ENCODE measurements at places on chromosomes 1 and 21.

DNA sequence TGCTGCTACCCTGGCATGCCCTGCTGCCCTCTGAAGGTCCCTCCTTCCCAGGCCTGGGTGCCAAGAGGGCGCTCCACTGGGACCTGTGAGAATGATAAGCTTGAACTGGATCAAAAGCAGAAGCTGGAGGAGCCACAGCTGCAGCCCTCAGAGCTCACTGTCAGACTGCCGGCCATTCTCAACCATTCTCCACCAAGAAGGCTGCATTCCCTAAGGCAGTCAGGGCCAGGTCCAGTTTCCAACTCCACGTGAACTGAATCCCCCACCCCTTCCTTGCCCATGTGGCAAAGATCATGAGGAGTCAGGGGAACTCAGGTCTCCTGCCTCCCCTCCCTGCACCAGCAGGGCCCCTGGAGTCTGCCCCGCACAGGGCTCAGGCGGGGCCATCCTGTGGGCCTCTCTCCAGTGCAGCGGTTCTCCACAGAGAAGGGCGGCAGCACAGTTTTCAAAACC is 19.5 kb downstream of the SLC1A7 start:
- DNase-seq: no peak

DNA sequence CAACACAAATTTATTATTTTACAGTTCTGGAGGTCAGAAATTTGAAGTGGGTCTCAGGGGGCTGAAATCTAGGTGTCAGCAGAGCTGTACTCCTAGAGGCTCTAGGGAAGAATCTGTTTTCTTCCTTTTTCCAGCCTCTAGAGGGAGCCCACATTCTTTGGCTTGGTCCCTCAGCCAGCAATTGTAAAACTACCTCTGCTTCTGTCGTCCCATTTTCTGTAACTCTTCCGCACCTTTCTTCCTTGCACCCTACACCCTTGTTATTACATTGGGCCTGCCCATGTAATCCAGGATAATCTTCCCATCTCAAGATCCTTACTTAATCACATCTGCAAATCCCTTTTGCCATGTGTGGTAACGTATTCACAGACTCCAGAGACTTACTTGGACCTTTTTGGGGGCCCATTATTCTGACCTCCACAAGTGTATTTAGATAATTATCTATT is 24.8 kb upstream of the THEM4 start:
- peak; percentile 7 for DNase-seq

DNA sequence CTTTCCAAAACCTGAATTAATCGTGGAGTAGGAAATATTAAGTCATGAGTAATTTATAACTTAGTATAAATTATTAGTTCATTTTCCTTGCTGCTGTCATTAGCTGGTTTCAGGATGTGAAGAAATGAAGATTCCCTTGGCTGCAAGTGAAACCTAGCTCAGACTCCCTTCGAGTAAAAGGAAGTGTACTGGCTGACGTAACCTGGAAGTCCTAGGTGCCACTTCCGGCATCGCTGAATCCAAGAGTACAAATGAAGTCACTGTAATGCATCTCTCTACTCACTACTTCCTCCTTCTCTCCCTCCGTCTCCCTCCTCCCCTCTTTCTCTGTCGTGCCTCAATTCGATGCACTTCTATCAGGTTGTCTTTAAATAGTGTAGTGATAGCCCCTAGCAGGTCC is 28.8 kb downstream of the ZP4 start:
- DNase-seq: no peak

DNA sequence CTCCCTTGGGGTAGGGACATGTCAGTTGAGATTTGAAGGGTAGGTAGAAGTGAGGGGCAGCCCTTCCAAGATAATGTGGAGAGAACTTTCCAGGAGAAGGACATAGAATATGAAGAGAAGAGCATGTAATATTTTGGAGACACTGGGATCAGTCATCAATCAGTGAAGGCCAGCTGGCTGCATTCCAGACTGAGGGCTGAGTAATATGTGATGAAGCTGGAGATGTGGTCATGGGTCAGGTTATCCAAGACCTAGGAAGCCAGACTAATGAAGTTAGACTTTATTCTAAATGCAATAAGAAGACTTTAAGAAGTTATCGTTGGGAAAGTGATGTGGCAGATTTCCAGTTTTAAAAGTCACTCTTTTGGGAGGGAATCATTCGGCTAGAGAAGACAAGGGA is 262.0 kb downstream of the HMCN1 start:
- DNase-seq: no peak

GRCh38 chr1:4307468-4307845 is 347.0 kb upstream of the AJAP1 start:
- no peak for DNase-seq

- no peak for DNase-seq
These were observed 11.4 kb upstream of the PHLDA3 start for GRCh38 chr1:201480231-201481003.

DNA sequence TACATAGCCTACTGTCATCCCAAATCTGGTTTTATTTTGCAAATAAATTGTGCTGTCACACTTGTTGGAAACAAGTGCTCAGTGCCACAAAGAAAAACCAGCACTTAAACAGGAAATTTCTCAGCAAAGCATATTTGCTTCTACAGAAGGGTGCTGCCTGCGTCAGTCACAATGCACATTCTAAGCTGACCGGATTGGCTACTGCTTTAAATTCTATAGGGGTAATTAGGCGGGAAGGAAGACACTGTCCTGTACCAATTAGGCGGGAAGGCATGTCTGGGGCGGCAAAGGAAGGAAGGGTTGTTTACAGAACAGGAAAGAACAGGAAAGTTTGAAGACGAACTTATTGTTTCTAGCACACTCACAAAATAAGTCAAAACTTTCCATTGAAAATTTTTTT is 2.8 kb downstream of the IFI16 start:
- no peak for DNase-seq

DNA sequence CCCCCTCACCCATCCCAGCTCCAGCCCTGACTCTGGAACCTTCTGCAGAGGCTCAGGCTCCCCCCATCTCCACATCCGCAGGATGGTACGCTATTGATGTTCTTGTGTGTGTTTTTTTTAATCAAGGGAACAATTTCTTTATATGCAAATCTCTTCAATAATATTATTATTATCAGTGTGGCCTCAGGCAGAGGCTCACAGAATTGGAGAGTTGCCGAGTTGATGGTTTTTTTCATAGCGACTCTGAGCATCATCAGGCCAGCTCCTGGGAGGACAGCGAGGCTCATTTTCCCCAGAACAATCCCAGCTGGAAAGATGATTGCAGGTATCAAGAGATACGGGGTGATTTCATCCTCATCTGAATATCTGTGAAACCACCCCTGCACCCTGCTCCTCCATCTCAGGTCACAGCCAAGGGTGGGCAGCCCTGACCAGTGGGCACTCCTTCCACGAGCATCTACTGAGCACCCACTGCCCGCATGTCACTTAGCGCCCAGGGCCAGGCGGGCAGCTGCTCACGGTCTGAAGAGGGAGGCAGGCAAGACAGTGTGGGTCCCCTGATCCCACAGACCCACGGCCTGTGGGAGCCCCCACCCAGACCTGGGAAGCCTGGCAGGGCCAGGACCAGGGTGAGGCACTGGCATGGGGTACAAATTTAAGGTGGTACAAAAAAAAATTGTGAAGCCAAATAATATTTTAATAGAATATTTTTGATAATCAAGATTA is 245.6 kb upstream of the VAMP3 start:
- DNase-seq: no peak

GRCh38 chr1:35864813-35865212 is 18.2 kb upstream of the AGO1 start:
- no peak for DNase-seq

- no peak for DNase-seq
These were observed 1.7 kb downstream of the KIF21B start for GRCh38 chr1:201021630-201022492.

DNA sequence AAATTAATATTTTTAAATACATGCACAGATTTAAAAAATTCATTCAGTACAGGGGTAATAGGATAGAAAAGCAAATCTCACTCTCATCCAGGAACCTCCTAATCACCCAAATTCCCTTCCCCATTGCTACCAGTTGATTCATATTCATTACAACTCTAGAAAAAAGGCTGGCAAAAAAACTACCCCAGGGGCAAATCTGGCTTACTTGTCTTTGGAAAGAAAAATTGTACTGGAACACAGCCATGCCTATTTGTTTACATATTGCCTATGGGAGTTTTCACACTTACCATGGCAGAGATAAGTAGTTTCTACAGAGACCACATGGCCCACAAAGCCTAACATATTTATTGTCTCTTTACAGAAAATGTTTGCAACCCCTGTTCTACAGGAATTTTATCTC is 8.9 kb upstream of the RBM34 start:
- no peak for DNase-seq

DNA sequence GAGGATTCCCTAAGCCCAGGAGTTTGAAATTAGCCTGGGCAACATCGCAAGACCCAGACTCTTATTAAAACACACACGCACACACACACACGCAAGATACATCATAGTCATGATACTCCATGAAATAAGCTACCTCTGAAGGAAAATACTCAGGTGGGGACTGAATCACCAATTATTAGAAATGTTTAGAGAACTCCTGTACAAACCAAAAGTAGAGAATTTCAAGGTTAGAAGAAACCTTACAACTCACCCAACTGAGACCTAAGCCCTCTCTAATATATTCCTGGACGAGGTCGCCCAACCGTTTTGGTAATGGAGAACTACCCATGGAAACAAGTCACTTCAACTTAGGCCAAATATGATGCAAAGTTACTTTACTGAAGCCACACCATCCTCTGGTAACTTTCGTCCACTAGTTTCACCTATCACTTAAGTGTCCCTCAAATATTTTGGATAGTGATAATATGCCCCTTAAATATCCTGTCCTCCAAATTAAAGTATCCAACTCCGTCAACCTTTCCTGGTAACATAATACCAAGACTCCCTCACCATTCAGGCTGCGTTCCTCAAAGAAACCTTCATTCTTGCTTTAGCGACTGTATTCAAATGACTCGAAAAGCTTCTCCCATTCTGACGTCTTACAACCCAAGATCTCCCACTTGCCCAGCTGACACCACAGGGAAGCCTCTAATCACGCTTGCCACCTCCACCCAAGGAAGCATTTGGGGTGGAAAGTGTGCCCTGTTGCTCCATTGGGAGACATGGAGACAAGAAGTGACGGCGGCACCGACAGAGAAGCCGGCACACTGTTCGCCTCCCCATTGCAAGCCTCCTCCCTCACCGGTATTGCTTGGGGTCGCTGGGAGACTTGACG is 856 bp downstream of the NRDC start:
- no peak for DNase-seq

DNA sequence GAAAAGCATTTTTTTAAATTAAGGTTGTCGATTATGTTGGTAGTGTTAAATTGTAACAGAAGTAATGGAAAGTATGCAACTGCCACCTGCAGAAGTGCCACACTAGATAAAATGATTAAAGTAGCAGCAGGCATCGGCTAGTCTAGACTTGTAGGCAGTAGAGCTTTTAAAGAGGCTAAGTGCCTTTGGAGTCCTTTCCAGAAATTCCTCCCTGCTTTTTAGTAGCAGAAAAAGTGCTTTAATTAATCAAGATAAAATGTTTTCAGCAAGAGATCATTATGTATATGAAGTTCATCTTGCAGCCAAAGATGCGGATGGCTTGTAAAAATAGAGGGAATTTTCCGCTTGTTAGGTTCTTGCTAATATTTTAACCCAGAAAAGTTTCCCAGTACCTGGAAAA is 87.1 kb upstream of the LRRC8D start:
- DNase-seq: no peak

- no peak for DNase-seq
These were observed 90.0 kb downstream of the ARHGEF10L start for GRCh38 chr1:17629460-17629859.

GRCh38 chr1:198677871-198678270 is 39.0 kb downstream of the PTPRC start:
- DNase-seq: no peak

GRCh38 chr1:184973272-184974055 is 844 bp downstream of the NIBAN1 start:
- no peak for DNase-seq

GRCh38 chr1:234909851-234910250 is 218.8 kb downstream of the TOMM20 start:
- DNase-seq: no peak

DNA sequence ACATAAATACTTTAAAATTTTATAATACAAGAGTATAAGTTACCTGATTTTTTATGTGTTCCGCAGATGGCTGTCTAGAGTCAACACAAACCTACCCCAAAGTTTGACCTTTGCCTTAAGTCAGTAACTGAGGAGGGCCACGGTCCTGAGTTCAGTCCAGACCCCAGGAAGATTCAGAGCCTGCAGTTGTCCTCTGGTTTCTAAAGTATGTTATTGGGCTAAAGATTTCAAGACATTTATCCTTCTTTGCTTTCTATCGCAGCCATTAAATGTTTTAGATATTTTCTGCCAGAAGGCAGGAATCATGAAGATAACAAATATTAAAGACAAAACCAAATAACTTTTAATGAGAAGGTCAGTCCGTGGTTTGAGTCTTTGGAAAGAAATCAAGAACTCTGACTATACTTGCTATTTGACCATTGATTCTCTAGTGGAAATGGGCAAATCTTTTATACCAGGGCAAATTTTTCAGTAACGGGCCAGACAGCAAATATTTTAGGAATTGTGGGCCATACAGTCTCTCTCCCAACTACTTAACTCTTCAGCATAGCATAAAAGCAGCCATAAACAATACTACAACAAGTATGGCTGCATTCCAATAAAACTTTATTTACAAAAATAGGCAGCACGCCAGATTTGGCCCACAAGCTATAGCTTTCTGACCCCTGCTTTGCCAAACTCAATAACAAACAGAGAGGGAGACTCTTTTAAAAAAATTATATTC is 38.0 kb upstream of the HAO2 start:
- DNase-seq: no peak

DNA sequence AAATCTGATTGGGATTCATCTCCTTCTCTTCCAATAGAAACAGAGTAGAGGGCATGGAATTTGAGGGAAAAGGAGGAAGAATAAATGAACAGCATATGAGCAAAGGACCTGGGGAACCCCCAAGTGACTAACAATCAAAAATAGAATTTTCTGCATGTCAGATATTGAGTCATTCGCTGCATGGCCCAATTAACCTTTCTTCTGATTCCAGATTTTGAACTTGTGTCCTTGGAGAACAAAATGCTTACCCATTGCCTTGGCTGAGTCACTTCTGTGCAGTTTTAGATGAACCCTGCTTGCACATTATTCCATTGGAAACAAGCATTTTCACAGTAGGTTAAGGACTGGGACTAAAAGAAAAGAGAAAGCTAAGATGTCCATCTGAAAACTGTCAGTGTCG is 390.5 kb downstream of the ST6GALNAC3 start:
- DNase-seq: no peak

DNA sequence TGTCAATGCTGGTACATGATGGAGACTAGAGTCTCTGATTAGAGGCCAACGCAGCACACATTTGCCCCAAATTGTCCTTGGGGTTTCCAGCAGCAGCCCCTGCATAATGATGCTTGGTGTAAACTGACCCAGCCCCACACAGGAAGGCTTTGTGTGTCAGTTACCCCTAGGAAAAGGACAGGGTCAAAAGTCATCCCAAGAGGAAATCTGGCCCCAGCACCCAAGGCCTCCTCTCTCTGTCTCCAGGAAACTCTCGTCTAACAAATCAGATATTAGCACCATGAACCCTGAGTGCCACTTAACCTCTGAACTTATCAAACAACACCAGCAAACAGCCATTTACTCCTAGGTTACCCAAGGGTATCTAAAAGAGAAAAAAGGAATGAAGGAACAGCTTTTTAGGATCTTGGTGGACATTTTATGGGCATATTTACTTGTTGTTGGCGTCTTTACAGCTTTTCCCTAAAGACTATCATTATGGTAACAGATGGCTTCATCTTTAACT is 84.5 kb downstream of the PSMG1 start:
- no peak for DNase-seq

GRCh38 chr1:184635980-184636431 is 118.7 kb downstream of the EDEM3 start:
- DNase-seq: no peak

- no peak for DNase-seq
These were observed 18.5 kb downstream of the SON start for GRCh38 chr21:33561373-33561772.
